Tongue (tissue), 3 donors: ENCODE measurements at places on chromosomes 2 and 18. TPM values are rescaled to one million over a fixed set of nuclear protein-coding genes. Genes with fewer than 3 reads are reported as not detected.

ARHGAP28 gene
- 26.0 TPM for total RNA-seq

DNA sequence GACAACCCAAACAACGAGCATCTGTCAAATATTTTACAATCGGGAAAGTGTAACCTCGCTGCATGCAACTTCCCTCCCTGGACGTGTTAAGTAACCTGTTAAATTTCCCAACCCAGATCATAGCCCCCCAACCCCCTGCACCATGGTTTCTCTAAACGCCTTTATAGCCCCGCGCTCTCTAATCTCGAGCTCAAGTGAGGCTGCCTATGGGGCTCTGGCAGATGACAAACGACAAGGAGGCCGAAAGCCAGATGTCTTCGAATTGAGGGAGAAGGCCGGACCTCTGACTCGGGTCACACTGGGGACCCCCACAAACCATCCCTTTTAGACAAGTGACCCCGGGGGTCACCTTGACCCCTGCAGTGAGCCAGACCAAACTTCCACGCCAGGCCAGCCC, 526 bp downstream of the COX7A2L start:
- peak; percentile 32 for DNase-seq

DNA sequence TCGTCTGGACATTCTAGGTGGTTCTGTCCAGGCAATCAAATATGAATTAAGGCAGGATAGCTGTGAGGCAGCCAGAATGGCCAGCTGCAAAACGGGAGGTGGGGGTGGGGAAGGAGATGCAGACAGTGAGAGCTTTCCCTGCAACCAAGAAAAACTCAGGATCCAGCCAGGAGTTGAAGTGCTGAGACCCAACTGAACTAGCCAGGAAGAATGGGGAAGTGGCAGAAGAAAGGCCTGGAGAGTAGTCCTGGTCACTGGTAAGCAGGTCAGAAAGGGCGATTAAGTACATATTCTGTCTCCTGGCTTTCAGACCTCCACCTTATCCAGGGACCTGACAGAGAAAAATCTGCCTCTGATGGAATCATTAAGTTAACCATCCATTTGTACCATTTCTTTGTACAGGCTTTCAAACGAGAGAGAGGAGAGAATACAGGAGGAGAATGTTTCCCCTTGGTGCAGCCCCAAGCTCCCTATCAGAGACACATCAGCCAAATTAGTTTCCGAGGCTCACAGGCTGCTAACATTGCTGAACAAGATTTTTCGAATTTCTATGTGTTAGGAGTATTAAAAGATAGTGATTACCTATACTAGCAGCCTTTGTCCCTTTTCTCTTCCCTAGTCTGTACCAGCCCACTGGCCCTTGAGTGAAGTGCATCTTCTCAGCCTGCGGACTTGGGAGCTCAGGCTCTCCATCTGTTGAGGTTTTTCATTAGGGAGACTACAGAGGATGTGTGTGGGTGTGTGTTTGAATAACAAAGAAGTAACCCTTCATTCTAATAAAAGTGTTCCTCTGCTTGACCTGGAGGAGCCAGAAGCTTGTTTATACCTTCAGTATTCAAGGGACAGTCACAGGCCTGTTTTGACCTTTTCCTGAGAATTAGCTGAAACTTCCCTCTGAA, 12.5 kb upstream of the HOXD1 start:
- no peak for DNase-seq

ANKRD53 gene
- total RNA-seq, result 0.31 TPM

GRCh38 chr2:159266554-159266953, 19.9 kb downstream of the WDSUB1 start:
- no peak for DNase-seq

DNA sequence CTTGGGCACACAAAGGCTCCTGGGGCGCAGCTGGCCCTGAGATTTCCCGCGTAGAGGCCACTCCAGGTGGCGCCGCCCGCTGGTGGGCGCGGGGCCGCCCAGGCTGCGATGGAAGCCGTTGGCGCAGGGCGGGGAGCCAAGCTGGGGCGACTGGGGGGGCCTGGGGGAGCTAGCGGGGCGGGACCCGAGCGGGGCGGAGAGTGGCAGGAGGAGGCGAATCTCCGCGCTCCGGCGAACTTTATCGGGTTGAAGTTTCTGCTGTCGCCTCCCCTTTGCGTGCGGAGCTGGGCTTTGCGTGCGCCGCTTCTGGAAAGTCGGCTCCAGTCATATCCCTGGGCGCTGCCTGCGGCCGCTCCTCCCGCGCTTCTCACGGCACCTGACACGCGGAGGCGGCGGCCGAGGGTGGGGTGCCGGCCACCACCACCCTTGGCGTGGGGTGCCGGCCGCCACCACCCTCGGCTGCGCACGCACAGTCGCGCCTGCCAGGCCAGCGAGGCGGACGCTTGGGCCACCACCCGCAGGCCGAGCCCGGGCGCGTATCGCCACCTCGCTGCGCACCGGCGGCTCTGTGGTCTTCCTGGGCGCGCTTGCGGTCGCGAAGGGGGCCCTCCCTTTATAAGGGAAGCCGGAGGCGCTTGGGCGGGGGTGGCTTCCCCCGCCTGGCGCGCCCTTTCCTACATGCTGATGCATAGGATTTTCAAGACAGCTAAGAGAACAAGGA, 919 bp upstream of the CYP1B1 start:
- peak; percentile 65 for DNase-seq

POTEC gene
- total RNA-seq, result not detected

GREB1L gene
- 6.8 TPM for total RNA-seq

GRCh38 chr2:8494151-8494550, 187.7 kb upstream of the ID2 start:
- DNase-seq, result no peak

DNA sequence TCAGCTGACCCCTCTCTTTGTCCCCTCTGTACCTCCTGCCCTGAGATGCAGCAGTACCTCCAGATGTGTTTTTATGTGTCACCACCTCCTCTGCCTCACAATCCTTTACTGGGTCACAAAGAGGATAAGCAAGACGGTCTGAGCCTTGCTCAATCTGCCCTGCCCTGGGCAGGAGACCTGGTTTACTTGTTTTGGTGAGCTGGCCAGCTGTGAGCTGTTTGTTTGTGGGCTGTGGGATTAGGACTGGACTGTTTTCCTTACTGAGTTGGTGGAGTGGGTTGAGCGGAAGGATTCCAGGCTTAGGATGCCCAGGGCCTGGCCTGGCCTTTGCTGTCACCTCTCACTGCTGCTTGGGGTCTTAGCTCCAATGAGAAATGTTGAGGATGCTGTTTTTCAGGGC, 299.5 kb downstream of the SRBD1 start:
- DNase-seq, result no peak

GALNT5 gene
- 19.2 TPM for total RNA-seq

GRCh38 chr2:134410831-134411231, 157.0 kb downstream of the MGAT5 start:
- DNase-seq, result peak; percentile 29
